ENCODE measurements at places on chromosomes 5 and 9. TPM values are rescaled to one million over a fixed set of nuclear protein-coding genes. Genes with fewer than 3 reads are reported as not detected.
A peak's percentile ranks its signal among the peaks of the same experiment; 100 is the strongest.

GRCh38 chr5:133405275-133406034 lies 206.9 kb downstream of the FSTL4 start:
- H3K4me1 ChIP-seq: no peaks in the 10 kb centered on the region
- peak; percentile 15 for DNase-seq
- H3K27ac ChIP-seq: no peak overlapping the region
- no peaks in the 10 kb centered on the region for H3K27me3 ChIP-seq
- no peaks in the 10 kb centered on the region for H3K36me3 ChIP-seq
- no peak overlapping the region for H3K4me3 ChIP-seq

- peak overlapping the region; percentile 93 for H3K4me3 ChIP-seq
- no peaks in the 10 kb centered on the region for H3K36me3 ChIP-seq
- H3K4me1 ChIP-seq: peaks cover 25% of the 10 kb centered on the region
- H3K27ac ChIP-seq: peak overlapping the region; percentile 92
- DNase-seq: no peak
Observed at GRCh38 chr5:5422819-5423515, 490 bp downstream of the ICE1 start.

DNA sequence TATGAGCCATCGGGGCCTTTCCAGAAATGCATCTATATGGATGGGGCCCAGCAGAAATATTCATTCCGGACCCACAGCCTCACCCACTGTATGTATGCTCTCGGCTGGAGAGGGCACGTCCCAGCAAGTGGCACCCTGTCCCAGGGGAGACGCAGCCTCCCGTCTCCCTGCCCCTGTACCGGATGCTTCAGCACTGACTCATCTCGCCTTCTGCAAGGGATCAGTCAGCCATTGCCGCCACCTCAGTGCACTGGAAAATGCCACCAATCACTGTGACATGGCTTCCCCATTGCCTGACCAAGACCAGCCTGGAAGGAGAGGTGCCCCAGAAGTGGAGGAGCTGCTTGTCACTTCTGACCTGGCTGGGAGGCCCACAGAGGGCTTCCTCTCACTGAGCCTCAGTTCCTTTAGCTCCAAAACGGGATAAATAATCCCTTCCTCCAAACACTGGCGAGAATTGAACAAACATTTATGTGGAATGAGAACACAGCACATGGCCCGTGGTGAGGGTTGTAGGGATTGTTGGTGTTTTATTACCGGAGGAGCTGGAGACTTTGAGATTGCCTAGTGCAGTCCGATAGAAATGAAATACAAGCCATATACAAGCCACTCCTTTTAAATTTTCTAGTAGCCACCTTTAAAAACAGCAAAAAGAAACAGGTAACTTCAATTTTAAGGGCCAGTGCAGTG lies 43.9 kb upstream of the ORM1 start:
- peak; percentile 55 for DNase-seq
- H3K36me3 ChIP-seq: no peaks in the 10 kb centered on the region
- H3K4me3 ChIP-seq: no peak overlapping the region
- no peaks in the 10 kb centered on the region for H3K4me1 ChIP-seq
- H3K27ac ChIP-seq: no peak overlapping the region

DNA sequence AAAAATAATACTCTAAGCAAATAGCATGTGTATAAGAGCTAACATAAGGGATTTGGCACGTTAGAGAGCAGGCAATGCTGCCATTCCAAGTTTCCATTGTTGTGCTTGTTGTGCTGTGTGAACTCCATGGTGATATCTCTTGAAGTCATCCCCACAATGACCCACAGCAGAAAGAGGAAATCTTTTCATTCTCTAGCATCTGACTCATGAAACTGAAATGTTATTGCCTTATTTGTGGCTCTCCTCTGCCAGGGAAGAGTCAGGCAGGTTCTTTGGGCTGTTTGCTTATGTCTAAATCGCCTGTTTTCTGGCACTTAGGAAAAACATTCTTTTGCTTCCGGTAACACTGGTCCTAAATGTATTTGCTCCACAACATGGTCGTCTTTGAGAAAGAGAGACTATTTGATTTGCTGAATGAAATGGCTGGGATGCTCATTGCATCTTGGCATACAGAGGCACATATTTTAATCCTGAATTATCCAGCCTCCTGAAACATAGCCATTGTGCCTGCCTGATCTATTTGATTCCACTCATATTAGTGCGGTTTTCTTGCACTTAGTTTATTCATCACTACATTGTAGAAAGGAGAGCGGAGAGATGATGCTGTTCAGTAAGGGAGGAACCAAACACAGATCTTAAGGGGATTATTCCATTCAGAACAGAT lies 188.8 kb downstream of the CSNK1G3 start:
- no peaks in the 10 kb centered on the region for H3K27me3 ChIP-seq
- H3K27ac ChIP-seq: no peak overlapping the region
- no peaks in the 10 kb centered on the region for H3K4me1 ChIP-seq
- no peak for DNase-seq
- H3K4me3 ChIP-seq: no peak overlapping the region

DNA sequence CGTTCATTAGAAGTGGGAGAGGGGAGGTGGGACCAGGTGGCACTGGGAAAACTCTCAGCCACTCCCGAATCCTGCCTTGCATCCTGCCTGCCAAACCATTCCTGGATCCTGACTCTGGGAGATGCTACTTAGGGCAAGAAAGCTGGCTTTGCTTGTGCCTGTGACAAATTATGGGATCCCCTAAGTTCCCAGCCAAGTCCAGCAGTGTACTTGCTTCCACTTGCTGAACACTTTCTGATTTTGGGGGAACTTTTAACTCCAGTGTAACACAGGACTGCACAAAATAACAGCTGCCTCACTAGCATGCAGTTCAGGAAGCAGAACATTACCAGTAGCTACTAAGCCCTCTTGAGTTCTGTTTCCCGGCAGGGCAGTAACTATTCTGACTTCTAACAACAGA lies 12.5 kb upstream of the NKX2-5 start:
- peak overlapping the region; percentile 83 for H3K27ac ChIP-seq
- H3K36me3 ChIP-seq: no peaks in the 10 kb centered on the region
- H3K4me1 ChIP-seq: no peaks in the 10 kb centered on the region
- H3K27me3 ChIP-seq: peaks cover 62% of the 10 kb centered on the region
- no peak overlapping the region for H3K4me3 ChIP-seq

Gene TPPP
- total RNA-seq: 12.2 TPM

GRCh38 chr5:103259705-103260355 lies 1.3 kb downstream of the MACIR start:
- peak overlapping the region; percentile 85 for H3K27ac ChIP-seq
- DNase-seq: no peak
- peaks cover 50% of the 10 kb centered on the region for H3K4me1 ChIP-seq
- H3K36me3 ChIP-seq: no peaks in the 10 kb centered on the region
- H3K27me3 ChIP-seq: no peaks in the 10 kb centered on the region

Gene CD72
- total RNA-seq: 95.7 TPM

- no peaks in the 10 kb centered on the region for H3K27me3 ChIP-seq
- DNase-seq: no peak
- no peaks in the 10 kb centered on the region for H3K4me1 ChIP-seq
- no peak overlapping the region for H3K4me3 ChIP-seq
- no peak overlapping the region for H3K27ac ChIP-seq
Observed at GRCh38 chr9:126043681-126044080, 282.9 kb upstream of the MVB12B start.

Gene CCDC192
- total RNA-seq: not detected

- no peaks in the 10 kb centered on the region for H3K27me3 ChIP-seq
- no peak overlapping the region for H3K4me3 ChIP-seq
- no peak for DNase-seq
- H3K4me1 ChIP-seq: no peaks in the 10 kb centered on the region
- H3K27ac ChIP-seq: no peak overlapping the region
Observed at GRCh38 chr9:15999422-16000339, 446.8 kb downstream of the CCDC171 start.

Gene IFNK
- total RNA-seq: not detected

DNA sequence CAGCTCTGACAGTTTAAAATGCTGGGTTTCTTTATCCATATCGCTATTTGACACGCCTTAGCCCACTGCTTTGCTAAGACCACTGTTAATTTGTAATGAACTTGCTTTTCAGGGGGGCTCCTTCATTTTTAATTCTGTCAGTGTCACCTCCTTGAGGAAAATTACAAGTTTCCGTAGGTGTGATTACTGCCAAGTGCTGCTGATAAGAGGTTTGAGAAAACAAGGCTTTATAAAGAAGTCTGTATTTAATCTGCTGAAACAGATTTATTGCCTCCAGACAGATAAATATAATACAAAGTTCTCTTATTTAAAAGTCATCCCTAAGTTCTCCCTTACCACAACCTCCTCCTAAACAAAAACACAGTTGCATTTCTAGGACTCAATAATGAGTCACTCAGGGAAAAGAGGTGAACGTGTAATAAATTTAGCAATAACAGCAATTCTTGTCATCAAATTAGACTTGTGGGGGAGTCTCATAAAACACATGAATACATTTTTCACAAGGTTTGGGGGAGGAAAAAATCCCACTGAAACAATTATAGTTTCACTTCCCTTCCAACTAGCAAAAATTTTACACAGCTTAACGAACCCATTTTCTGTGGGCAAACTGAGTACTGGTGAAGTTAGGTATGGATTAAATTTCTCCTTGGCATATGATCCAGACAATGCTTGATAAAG lies 72.8 kb downstream of the MAPKAP1 start:
- no peak overlapping the region for H3K27ac ChIP-seq
- no peaks in the 10 kb centered on the region for H3K27me3 ChIP-seq
- H3K4me1 ChIP-seq: peaks cover 93% of the 10 kb centered on the region
- no peak for DNase-seq
- H3K4me3 ChIP-seq: no peak overlapping the region

Gene PCDH12
- total RNA-seq: 47.0 TPM

Gene GPRIN1
- 0.52 TPM for total RNA-seq

GRCh38 chr9:91840882-91841281 lies 109.1 kb downstream of the ROR2 start:
- no peaks in the 10 kb centered on the region for H3K27me3 ChIP-seq
- no peak overlapping the region for H3K27ac ChIP-seq
- peaks cover 19% of the 10 kb centered on the region for H3K4me1 ChIP-seq
- no peaks in the 10 kb centered on the region for H3K36me3 ChIP-seq
- DNase-seq: no peak

Gene TNC
- 73.5 TPM for total RNA-seq

- peaks cover 9% of the 10 kb centered on the region for H3K4me1 ChIP-seq
- H3K27me3 ChIP-seq: no peaks in the 10 kb centered on the region
- no peak for DNase-seq
- no peak overlapping the region for H3K27ac ChIP-seq
- H3K4me3 ChIP-seq: no peak overlapping the region
- H3K36me3 ChIP-seq: peaks cover 2% of the 10 kb centered on the region
Observed at GRCh38 chr5:80676706-80677105, 21.9 kb upstream of the DHFR start.

DNA sequence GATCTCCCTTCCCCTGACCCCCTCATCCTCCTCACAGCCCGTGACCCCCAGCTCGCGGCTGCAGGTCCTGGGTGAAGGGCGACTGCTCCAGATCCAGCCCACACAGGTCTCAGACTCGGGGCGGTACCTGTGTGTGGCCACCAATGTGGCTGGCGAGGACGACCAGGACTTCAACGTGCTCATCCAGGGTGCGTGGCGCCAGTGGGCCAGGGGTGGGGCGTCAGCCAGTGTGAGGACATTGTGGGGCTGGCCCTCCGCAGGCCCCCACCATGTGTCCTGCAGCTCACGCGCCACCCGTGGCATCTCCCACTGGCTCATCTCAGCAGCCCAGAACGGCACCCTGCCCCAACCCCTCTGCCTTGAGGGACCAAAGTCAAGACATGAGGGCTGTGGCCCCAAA lies 67.1 kb upstream of the ASS1 start:
- no peaks in the 10 kb centered on the region for H3K36me3 ChIP-seq
- H3K27me3 ChIP-seq: no peaks in the 10 kb centered on the region
- H3K4me3 ChIP-seq: no peak overlapping the region
- no peak overlapping the region for H3K27ac ChIP-seq

GRCh38 chr9:74277532-74277931 lies 219.6 kb upstream of the RORB start:
- no peak for DNase-seq
- no peaks in the 10 kb centered on the region for H3K27me3 ChIP-seq
- H3K4me3 ChIP-seq: no peak overlapping the region
- H3K27ac ChIP-seq: no peak overlapping the region
- H3K4me1 ChIP-seq: no peaks in the 10 kb centered on the region

- no peaks in the 10 kb centered on the region for H3K4me1 ChIP-seq
- no peaks in the 10 kb centered on the region for H3K27me3 ChIP-seq
- no peak for DNase-seq
- H3K36me3 ChIP-seq: no peaks in the 10 kb centered on the region
Observed at GRCh38 chr5:133750356-133750755, 138.0 kb upstream of the FSTL4 start.

- peaks cover 17% of the 10 kb centered on the region for H3K27me3 ChIP-seq
- H3K27ac ChIP-seq: no peak overlapping the region
- H3K4me1 ChIP-seq: no peaks in the 10 kb centered on the region
- no peak for DNase-seq
Observed at GRCh38 chr9:115591584-115591984, 473.6 kb upstream of the TNC start.

DNA sequence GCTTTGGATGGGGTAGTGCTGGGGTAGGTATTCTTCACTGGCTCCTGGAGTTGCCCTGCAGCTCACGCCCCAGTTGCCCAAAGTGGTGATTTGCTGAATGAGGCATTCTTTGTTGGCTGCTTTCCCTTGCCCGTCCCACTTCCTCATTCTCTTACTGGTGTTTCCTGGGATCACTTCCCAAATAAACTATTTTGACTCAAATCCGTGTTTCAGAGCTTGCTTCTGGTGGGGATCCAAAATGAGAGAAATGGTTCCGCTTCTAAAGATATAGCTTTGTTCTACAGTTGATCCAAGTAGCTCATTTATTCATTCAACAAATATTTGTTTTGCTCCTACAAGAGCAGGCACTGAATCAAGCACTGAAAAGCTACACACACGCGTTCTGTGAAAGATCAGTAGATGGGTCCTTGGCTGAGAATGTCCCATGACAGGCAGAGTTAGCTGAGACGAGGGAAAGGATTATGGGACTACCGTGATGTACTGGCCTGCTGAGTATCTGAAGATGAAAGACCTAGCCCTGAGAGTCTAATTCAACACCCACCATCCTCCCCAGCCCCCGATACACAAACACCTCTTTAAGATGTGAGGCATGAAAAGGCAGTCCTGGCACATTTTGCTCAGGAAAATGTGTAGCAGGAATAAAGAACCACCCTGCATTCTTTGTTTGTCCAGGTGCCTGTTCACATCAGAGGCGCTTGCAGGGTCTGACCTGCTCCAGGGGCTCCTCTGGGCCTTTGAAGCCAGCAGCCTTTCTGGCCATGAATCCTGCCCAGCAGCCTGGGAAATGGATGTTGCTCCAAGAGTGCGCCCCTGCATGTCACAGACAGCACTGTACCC lies 143.1 kb upstream of the RANBP3L start:
- no peaks in the 10 kb centered on the region for H3K36me3 ChIP-seq
- no peak overlapping the region for H3K4me3 ChIP-seq
- H3K4me1 ChIP-seq: no peaks in the 10 kb centered on the region
- DNase-seq: no peak

Gene LTC4S
- 22.2 TPM for total RNA-seq

DNA sequence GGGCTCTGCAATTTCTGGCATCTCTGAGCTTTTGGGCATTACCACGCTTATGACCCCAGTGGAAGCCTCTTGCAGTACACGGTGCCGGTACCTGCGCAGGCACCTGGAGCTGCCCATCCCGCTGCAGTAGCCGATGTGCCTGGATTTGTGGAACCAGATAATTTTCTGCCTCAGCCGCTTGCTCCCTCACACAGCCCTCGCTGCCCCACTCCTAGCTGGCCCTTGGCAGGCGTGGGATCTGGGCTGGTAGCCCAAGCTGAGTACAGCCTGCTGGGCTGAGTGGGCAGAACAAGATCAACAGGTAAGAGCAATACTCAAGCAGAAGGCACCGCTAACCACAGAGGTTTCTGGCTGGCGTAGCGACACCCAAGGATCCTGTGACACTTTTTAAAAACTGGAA lies 1808.8 kb upstream of the ACO1 start:
- H3K36me3 ChIP-seq: no peaks in the 10 kb centered on the region
- H3K27me3 ChIP-seq: no peaks in the 10 kb centered on the region
- H3K4me3 ChIP-seq: no peak overlapping the region
- no peaks in the 10 kb centered on the region for H3K4me1 ChIP-seq
- no peak overlapping the region for H3K27ac ChIP-seq
